Activated CD4-positive, alpha-beta T cell treated with anti-CD3 and anti-CD28 coated beads, Interleukin-2, amount 50 U/mL, for 24 hours (primary cell): ENCODE measurements at places on chromosomes 16 and 17.

- DNase-seq: no peak
Measured at GRCh38 chr17:81402981-81403467, 7.8 kb downstream of the BAHCC1 start.

DNA sequence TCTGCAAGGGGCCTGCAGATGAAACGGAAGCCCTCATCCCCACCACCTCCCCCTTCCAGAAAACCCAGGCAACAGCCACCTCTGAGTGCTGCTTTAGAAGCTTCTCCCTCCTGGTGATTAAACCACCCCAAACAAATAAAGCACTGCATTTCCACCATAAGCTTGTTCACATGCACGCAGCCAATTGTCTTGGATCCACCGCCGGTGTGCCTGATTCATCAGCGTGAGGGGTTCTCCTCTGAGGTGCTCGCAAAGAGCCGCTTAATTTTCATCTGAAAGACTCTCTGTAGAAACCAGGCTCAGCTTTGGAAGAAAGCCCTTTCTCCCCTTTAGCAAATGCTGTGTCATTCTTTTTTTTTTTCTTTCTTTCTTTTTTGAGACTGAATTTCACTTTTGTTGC, 155.2 kb upstream of the EEF2KMT start:
- DNase-seq: no peak

- DNase-seq: no peak
Measured at GRCh38 chr16:13806671-13807070, 113.3 kb upstream of the ERCC4 start.

DNA sequence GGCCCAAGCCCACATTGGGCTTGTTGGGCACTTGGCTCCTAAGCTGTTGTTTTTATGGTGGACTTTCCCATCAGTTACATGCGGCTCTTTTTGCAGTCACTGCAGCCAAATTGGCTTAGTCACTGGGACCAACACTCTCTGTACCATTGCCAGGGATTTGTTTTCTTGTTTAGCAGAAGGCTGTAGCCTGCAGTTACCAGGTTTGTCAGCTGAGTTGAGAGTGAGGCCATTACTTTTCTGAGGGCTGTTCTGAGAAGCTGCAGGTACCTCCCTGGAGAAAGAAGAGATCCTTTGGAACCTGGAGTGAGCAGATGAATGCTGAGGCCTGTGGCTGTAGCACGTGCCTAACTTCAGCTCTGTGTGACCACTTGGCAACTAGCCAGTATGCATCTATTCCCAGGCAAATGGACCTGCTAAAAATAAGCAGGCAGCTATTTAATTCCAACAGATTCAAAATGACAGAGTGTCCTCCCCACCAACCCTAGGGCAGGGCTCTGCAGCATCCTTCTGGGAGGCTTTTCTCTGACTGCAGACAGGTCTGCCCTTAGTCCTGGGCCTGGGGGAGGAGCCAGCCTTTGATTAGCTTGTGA, 12.9 kb downstream of the AKAP1 start:
- no peak for DNase-seq

DNA sequence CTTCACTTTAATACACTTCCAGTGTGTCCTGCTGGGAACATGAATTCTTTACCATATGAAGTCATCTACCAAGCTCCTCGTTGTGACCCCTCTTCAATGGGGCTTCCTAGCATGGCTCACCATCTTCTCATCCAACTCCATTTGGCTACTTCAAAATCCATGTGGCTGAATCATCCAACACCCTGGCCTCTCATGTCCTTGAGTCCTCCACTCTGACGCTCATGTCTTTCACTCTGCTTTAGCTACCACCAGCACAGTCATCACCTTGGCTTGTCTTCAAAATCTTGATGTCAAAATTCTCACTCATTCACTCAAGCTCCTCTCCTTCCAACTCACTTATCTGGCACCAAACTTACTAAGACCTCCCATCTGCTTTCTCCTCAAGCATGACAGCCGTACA, 35.8 kb downstream of the AMFR start:
- no peak for DNase-seq

DNA sequence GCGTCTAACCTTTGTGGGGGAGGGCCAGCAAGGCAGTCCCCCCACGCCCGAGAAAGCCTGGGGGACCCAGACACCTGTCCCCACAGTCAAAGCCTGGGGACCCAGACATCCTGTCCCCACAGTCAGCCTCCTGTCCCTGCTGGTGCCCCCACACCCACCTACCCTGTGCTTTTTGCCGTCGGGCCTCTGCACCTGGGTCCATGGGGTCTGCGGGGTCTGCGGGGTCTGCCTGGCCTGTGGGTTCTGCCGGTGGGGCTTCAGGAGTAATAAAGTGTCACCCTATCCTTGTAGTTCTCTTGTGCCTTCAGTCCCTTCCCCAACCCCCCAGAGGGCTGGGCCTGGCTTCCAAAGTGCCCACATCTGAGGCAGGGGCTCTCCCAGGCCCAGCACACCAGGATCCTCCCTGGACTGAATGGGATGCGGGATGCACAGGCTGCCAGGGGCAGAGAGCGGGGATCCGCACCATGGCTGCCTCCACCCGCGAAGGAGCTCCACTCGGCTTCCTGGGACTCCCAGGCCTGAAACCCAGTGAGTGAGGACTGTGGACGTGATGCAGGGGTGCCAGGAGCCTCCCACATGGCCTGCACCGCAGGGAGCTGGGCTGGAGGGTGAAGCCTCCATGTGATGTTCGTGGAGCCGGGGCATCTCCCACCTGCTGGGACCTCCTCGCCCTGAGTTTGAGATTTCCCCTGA, 16.3 kb upstream of the DPEP1 start:
- DNase-seq: no peak

DNA sequence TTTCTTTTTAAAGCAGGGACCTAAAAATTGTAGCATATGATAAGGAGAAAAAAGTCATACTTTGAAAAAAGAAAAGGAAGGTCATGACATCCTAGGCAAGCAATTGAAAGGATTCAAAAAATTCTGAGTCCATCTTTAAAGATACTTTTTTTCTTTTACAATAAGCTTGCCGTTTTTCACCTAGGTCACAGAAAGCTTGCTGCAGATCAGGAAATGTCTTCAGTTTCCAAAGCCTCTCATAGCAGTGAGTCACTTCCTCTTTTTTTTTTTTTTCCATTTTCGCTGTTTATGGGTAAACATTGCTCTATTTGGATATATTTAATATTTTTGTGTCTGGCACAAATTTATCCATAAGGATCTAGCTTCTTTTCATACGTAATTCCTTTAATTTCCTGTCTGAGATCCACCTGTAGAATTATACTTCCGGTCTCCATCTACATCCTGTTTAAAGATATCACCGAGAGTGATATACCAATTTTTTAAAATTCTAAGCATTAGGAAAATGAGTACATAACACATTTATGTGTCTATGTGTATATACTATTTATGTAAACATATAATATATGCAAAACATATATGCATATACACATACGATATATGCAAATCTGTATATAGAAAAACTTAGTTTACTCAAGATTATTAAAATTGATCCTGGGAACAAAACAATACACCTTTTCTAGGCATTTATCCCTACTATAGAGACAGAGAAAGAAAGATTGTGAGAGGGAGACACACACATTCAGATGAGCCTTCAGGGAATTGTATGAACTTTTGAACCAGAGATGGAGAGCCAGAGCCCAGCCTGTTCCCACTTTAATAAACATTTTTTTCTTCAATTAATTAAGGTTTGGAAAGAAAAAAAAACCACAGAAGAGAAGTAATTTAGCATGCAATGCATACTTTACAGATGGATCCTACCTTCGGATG, 134.4 kb downstream of the SKAP1 start:
- DNase-seq: no peak

- no peak for DNase-seq
Measured at GRCh38 chr17:19448341-19449268, 37.6 kb downstream of the RNF112 start.

DNA sequence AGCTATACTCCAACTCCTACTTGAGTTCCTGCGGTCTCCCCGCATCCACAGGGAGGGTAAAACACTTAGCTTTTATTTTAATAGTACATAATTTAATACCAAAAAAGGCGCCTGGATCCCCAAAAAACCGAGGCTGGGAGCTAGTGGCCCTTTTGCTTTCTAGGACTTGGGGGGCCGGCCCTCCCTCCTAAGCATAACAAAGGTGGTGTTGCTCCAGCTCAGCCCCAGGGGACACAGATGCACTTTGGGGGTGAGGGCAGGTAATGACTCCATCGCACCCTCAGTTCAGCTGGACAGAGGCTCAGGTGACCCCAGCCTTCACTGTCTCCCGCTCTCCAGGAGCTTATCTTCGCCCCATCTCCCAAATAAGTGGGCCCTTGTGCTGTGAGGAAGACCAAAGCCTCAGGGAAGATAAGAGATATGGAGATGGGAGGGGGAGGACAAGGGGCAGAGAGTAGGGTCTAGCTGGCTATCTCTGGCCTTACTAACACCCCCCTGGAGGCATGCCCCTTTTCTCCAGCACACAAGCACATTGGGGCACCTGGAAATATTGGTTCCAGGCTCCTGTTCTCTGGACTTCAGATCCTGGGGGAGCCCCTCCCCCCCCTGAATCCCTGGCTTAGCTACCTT, 2.8 kb upstream of the NHERF1 start:
- DNase-seq: no peak

DNA sequence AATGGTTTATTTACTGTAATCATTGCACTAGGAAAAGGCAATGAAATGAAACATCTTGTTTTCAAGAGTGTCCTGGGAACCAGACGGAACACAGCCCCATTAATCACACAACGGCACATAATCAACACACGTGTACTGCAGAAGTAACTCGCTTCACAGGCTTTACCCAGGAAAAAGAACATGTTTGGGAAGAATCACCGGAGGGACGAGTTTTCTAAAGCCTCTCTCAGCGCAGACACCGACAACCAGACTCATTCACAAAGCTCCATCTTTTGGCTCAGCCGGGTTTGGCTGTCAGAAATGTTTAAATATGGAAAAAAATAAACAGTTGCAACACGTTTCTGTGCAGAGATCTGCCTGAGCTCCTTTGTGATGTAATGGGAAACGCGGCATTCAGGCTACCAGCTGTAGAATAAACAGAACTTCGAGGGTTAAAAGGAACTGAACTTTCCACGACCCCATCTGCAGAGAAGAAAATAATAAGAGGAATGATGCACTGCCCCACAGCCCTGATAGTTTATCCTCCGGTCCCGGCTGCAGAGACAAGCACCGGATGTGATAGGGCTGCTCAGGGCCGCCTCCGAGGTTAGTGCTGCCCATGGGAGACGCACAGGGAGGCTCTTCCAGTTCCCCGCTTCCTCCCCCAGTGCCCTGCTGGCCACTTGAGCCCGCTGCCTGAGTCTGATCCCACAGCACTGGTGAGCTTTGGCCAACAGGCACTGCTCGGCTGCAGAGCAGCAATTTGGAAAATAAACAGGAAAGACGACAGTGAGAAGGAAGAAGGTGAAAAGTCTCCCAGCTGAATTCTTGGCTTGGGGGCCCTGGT, 119.8 kb downstream of the HIC1 start:
- DNase-seq: no peak

GRCh38 chr16:76661691-76662235, 384.6 kb downstream of the CNTNAP4 start:
- no peak for DNase-seq

- no peak for DNase-seq
Measured at GRCh38 chr17:63491977-63492618, 15.2 kb downstream of the ACE start.

GRCh38 chr16:89519881-89520280, 11.7 kb downstream of the SPG7 start:
- no peak for DNase-seq

GRCh38 chr17:51481370-51481769, 221.0 kb downstream of the UTP18 start:
- DNase-seq: no peak

- DNase-seq: no peak
Measured at GRCh38 chr17:78114831-78115723, 13.5 kb downstream of the TMC6 start.

DNA sequence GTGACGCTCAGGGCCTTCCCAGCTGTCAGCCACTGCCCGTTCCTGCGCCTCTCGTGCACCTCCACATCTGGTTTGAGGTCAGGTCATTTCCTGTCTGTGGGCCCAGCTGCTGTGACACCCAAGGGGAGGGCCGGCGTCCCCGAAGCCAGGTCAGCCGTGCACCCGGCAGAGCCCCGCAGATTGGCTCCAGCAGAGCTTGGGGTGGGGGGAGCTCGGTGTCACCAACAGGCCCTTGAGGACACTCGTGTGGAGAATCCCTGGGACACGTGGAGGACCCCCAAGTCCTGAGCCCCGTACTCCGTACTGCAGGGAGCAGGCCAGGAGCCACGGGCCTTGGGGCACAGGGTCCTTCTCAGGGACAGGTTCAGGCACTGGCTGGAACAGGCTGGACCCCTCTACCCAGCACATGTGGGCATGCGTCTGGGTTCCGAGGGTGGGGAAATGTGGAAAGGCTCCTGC, 4.8 kb downstream of the SPATA2L start:
- no peak for DNase-seq

DNA sequence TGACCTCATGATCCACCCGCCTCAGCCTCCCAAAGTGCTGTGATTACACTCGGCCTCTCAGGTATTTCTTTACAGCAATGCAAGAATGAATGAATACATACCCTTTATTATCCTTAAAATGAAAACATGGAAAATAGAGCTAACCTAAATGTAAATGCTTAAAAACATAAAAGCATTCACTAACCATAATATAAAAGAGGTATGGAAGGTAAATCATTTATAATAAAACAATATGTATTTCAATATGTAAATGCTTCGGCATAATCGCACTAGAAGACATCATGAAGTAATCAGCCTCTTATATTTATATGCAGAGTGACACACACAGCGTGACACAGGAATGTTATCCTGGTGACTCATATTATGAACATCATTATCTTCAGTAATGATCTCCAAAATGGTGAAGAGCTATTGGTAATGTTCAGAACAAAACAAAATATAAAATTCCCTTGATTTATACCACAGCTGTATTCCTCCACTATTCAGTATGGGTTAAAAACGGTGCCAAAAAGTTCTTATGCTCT, 53.9 kb downstream of the AIPL1 start:
- DNase-seq: no peak

GRCh38 chr16:82265809-82266208, 95.8 kb upstream of the MPHOSPH6 start:
- DNase-seq: no peak

DNA sequence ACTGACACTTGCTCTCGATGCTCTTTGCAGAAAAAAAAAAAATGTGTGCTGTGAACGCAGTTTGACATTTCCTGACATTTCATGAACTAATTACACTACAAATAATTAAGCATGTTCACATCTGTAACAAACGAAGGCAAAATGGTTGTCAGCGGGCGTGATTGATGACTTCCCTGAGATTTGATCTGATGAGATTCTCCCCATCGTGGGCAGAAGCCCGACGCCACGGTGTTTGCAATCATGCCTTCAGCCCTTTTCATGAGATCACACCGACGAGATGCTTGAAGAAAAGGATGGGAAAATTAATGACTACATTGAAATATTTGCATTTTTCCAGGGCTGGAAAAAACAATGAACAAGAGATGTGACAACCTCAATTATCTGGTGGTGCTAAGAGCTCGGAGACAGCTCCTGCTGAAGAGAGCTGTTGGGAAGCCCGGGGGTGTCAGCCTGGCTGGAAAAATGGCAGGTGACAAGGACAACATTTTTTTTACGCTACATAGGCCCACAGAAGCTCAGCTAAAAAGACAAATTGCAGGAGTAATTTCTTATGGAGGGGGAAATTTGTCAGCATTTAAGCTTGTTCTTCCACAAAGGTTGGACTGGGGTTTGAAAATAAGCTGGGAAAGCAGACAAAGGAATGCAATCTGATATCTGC, 259.4 kb upstream of the IRX3 start:
- DNase-seq: no peak

- no peak for DNase-seq
Measured at GRCh38 chr17:78128551-78129350, at the start of gene TMC6. TSS of gene TMC6 (minus strand) at chr17:78128755. CDS start at chr17:78126832, 1,923 bp downstream.

GRCh38 chr17:80455336-80455710, 21.1 kb downstream of the NPTX1 start:
- no peak for DNase-seq
